Lung (tissue), 17 donors: ENCODE measurements at places on chromosomes 6 and 20.

DNA sequence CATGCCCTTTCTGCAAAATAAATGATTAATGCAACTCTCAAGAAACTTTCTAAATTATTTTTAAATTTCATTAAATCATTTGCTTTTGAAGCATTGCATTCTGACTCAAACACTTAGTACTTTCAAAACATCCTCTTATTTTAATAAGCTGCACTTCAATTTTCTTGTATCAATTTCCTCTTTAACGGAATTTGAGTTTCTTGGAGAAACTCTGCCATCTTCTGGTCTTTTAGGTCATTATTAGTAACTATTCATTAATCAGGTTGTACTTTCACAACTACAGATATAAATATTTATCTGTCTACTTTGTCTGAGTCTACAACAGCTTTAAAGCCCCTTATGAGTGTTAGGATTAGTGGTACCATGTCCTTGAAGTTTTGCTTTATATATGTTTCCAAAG lies 30.2 kb downstream of the TMX4 start:
- DNase-seq, result peak; percentile 18

DNA sequence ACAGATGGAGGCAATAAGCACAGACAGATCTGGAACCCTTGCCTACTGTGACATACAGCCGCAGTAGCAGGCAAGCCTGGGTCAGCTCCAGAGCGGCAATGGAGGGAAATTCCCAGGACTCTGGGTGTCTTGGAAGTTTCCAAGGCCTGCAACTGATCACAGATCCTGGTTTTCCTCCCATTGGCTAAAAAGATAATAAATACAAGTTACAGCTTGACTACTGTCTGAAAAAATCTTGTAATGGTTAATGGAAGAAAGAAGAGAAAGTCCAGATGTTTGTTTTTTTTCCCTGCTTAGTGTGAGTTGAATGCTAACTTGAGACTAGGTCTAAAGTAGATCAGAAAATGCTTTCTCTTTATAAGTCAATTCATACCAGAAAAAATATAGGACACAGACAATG lies 307.6 kb downstream of the ALDH8A1 start:
- DNase-seq, result peak; percentile 12

- no peak for DNase-seq
Measured at GRCh38 chr6:72022830-72023229, 136.5 kb downstream of the RIMS1 start.

- DNase-seq, result peak; percentile 11
Measured at GRCh38 chr20:24951536-24952083, 2.5 kb downstream of the CST7 start.

GRCh38 chr20:43761386-43762340 lies 34.9 kb upstream of the GTSF1L start:
- DNase-seq, result no peak

- DNase-seq, result peak; percentile 33
Measured at GRCh38 chr6:131519670-131520436, 53.2 kb upstream of the ARG1 start.

GRCh38 chr6:113353392-113353791 lies 503.8 kb upstream of the MARCKS start:
- no peak for DNase-seq

- no peak for DNase-seq
Measured at GRCh38 chr6:138086573-138087196, 20.5 kb downstream of the PERP start.

- no peak for DNase-seq
Measured at GRCh38 chr6:170031684-170032121, 259.2 kb downstream of the DLL1 start.

DNA sequence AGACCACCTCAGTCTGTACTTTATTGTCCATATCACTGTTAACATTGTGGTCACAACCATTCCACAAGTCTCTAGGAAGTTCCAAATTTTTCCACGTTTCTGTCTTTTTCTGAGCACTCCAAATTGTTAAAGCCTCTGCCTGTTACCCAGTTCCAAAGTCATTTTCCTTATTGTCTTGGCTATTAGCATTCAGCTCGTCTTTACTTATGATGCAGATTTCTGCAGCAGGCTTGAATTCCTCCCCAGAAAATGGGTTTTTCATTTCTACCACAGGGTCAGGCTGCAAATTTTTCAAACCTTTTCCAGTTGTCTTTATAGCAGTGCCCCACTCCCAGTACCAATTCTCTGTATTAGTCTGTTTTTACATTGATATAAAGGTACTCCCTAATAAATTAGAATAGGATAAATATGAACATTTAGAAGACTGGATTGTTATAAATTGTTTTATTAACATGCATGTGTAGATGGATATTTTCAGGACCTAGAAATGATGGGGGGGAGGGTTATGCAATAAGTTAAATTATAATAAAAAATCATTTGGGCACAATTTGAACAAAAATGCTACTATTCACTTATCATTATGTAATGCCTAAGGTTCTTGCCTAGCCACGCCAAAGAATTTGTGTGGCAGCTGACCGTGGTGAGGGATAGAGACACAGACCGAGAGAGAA lies 595.3 kb upstream of the ADGRB3 start:
- DNase-seq, result no peak

DNA sequence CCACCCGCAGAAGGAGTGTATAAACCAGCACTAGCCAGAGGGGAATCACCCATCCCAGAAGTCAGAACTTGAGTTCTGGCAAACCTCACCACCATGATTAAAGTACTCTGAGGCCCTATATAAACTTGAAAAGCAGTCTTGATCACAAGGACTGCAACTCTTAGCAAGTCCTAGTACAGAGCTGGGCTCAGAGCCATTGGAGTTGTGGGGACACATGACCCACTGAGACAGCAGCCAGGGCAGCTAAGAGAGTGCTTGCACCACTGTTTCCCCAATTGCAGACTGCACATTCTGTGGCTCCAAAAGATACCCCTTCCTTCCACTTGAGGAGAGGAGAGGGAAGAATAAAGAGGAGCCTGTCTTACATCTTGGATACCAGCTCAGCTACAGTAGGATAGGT lies 4.7 kb upstream of the MCM9 start:
- DNase-seq, result peak; percentile 8

- DNase-seq, result no peak
Measured at GRCh38 chr20:46402331-46402811, 4.0 kb downstream of the ELMO2 start.

GRCh38 chr6:138618168-138618567 lies 118.9 kb upstream of the NHSL1 start:
- no peak for DNase-seq
